ENCODE measurements at places on chromosomes 4 and X.

- DNase-seq = no peak
Observed at GRCh38 chrX:53128097-53128749, 34.3 kb downstream of the KANTR start.

DNA sequence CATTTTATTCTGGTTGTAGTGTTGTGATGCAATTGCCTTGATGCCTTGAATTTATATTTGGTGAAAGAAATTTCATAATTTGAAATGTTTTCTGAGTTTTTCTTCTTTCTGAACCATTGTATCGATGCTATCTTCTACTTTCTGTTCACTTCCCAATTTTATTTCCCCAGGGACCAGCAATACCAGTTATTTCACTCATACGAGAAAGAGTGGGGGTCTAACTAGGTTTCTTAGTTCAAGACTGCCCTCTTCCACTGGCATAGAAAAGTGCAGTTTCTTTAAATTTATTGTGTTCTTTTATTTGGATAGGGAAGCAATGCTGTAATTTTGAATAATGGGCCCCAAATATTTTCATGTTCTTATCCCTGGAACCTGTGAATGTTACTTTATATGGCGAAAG, 544.0 kb upstream of the ADGRL3 start:
- DNase-seq = no peak

GRCh38 chr4:167775375-167775774, 317.0 kb upstream of the ANXA10 start:
- no peak for DNase-seq

- no peak for DNase-seq
Observed at GRCh38 chr4:78544678-78545077, 6.9 kb upstream of the ANXA3 start.

- no peak for DNase-seq
Observed at GRCh38 chr4:159283696-159284095, 180.8 kb downstream of the RAPGEF2 start.

Measured in stimulated activated CD4-positive, alpha-beta T cell treated with anti-CD3 and anti-CD28 coated beads, Interleukin-4, amount 100 ng/mL, for 24 hours (primary cell).